ENCODE measurements at places on chromosomes 6 and 20. TPM values are rescaled to one million over a fixed set of nuclear protein-coding genes. Genes with fewer than 3 reads are reported as not detected.

GRCh38 chr6:67391955-67392354, 1243.1 kb upstream of the ADGRB3 start:
- no peaks in the 10 kb centered on the region for H3K27me3 ChIP-seq
- no peak overlapping the region for H3K27ac ChIP-seq
- no peak overlapping the region for H3K4me3 ChIP-seq
- DNase-seq: no peak

DNA sequence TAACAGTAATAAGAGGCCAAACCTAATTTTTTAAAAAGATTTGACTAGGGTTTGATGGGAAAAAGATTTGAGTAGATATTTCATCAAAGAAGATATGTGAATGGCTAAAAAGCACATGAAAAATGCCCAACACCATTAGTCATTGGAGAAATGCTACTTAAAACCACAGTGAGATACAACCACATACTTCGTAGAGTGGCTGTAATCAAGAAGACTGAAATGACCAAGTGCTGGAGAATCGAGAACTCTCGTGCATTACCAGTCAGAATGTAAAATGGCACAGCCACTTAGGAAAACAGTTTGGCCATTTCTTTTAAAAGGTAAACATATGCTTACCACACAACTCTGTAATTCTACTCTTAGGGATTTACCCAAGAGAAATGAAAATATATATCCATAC, 175.5 kb downstream of the EYA2 start:
- H3K4me3 ChIP-seq: no peak overlapping the region
- H3K4me1 ChIP-seq: no peaks in the 10 kb centered on the region
- H3K36me3 ChIP-seq: peaks cover 25% of the 10 kb centered on the region
- no peak overlapping the region for H3K27ac ChIP-seq
- no peaks in the 10 kb centered on the region for H3K27me3 ChIP-seq

DNA sequence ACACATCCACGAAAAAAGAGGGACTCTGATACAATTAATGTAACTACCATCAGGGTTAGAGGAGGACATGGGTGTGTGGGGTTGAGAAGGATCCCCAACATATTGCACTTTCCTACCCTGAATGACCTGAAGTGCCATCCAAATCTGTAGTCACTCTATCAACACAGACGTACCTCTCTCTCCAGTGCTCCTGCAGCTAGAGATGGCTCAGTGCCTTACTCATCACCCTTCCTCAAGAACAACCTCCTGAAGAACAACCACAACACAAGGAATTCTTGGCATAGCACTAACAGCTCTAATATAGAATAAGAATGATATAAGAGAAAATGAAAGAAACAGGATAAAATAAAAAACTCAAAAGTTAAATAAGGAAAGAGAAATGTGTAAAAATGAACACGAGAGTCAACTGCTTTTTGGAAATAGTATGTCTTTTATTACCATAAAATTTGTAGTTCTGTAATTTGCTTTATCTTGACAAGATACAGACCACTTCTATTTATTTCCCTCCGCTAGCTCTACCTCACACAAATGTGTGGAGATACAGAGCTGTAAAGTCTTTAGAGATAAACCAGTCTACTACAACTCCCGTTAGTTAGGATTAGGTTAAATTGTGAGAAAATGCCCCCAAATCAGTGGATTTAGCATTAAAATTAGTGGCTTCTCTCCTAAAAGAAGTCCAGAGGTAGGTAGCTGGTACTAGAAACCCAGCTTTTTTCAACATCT, 63.9 kb downstream of the REV3L start:
- no peaks in the 10 kb centered on the region for H3K36me3 ChIP-seq
- no peaks in the 10 kb centered on the region for H3K27me3 ChIP-seq
- H3K27ac ChIP-seq: no peak overlapping the region
- H3K4me3 ChIP-seq: no peak overlapping the region

- H3K36me3 ChIP-seq: no peaks in the 10 kb centered on the region
- DNase-seq: peak; percentile 96
- peak within 1 kb of the TSS; percentile 87 for H3K4me3 ChIP-seq
These were observed at the start of gene KIF16B for GRCh38 chr20:16573001-16573965. Gene KIF16B, minus strand, starts transcription at chr20:16573448. Its CDS starts 173 bp downstream, at chr20:16573275.

DNA sequence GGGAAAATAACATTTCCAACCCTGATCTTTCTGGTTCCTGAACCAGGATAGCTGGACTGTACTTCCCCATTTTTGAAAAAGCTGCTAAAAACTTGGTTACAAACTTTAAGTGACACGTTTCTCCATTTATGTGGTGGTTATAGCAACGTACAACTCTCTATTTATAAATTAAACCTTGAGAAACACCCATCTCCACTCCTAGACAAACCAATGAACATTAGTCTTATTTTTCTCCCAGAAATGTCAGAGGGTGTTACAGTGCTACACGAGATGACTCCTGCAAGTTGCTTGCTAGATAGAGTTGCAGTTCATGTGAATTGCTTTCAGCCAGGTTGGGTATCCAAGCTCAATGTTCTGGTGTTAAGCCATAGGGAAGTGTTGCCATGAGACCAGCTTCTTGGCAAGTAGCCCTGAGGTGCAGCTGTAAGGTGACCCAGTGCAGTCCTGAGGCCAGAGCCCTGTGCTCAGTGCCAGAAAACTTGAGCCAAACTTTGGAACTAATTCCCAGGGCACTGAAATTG, 51.3 kb upstream of the REV3L start:
- H3K4me3 ChIP-seq: no peak overlapping the region
- H3K27me3 ChIP-seq: no peaks in the 10 kb centered on the region
- H3K27ac ChIP-seq: no peak overlapping the region
- no peaks in the 10 kb centered on the region for H3K36me3 ChIP-seq
- peaks cover 2% of the 10 kb centered on the region for H3K4me1 ChIP-seq

DNA sequence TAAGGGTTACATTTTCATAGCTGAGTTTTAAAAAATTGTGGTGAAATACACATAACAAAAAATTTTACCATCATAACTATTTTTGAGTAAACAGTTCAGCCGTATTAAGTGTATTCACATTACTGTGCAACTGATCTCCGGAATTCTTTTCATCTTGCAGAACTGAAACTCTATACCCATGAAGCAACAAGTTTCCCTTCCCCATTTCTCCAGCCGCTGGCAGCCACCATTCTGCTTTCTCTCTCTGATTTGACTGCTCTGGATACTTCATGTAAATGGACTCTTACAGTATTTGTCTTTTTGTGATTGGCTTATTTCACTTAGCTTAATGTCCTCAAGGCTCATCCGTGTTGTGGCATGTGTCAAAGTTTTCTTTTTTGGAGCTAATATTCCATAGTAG, 341.6 kb downstream of the QKI start:
- DNase-seq: no peak
- H3K36me3 ChIP-seq: peaks cover 4% of the 10 kb centered on the region
- H3K4me3 ChIP-seq: no peak overlapping the region
- no peak overlapping the region for H3K27ac ChIP-seq

DNA sequence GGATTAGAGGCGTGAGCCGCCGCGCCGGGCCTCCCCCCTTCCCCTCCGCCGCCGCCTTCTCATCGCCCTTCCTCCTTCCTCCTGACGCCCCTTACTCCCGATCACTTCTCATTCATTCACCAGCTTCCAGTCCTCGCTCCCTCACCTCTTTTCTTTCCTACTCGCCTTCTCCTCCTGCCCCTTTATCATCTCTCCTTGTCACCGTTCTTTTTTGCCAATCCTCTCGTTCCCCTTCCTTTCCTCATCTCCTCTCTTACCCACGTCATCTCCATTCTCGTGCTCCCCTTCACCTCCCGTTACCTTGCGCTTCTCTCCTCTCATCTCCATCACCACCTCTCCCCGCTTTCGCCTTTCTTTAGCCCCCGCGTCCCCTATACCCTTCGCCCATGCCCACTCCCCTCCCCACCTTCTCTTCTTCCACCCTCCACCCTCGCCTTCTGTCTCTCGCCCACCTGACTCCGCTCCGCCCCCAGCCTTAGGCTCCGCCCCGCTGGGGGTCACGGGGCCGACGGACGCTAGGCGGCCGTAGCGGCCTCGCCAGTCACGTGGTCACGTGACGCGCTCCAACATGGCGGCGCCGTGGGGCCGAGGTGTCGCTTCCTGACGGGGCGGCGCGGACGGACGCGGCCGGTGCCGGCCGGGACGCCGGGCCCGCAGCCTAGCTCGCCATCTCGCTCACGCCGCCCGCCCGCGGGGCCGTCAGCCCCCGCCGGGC, at the start of gene ARFGEF2:
Gene ARFGEF2 (plus strand): TSS at position 544 of the 715 bp plus-strand sequence. CDS start 179 bp downstream, outside the sequence.
- peak within 1 kb of the TSS; percentile 27 for H3K27ac ChIP-seq
- DNase-seq: peak; percentile 94
- H3K4me1 ChIP-seq: peaks cover 2% of the 10 kb centered on the region
- no peaks in the 10 kb centered on the region for H3K27me3 ChIP-seq

GRCh38 chr6:139712830-139713229, 338.4 kb upstream of the CITED2 start:
- no peak overlapping the region for H3K27ac ChIP-seq
- H3K4me1 ChIP-seq: no peaks in the 10 kb centered on the region
- H3K27me3 ChIP-seq: no peaks in the 10 kb centered on the region

GRCh38 chr6:57135885-57136284, 36.2 kb upstream of the BAG2 start:
- H3K27ac ChIP-seq: no peak overlapping the region
- H3K27me3 ChIP-seq: no peaks in the 10 kb centered on the region
- no peak for DNase-seq
- H3K4me1 ChIP-seq: no peaks in the 10 kb centered on the region

The HLA-DRA gene
- total RNA-seq: 3.1 TPM

The RIPK1 gene
- total RNA-seq: 24.6 TPM

The SYNDIG1 gene
- total RNA-seq: 5.4 TPM

The OR5V1 gene
- not detected for total RNA-seq

The TASP1 gene
- 8.8 TPM for total RNA-seq

The ELOVL5 gene
- 121 TPM for total RNA-seq

All from H9 (cell line).